ENCODE measurements at places on chromosomes 16 and 17.

DNA sequence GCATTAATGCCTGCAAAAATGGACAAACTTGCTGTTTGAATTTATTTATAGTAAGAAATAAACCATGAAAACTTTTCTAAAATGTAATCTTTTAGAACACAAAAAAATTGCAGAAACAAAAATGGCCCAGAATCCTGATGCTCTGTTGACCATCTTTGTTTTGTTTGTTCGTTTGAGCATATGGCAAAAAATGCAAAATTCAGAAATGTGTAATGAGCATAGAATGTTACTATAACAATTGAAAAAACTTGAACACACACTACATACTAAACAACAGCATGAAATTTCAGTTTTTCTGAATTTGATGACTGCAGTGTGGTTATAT lies 1.1 kb upstream of the KPNA2 start:
- no peak for DNase-seq

- DNase-seq: no peak
Measured at GRCh38 chr17:17555151-17555550, 36.4 kb downstream of the PEMT start.

DNA sequence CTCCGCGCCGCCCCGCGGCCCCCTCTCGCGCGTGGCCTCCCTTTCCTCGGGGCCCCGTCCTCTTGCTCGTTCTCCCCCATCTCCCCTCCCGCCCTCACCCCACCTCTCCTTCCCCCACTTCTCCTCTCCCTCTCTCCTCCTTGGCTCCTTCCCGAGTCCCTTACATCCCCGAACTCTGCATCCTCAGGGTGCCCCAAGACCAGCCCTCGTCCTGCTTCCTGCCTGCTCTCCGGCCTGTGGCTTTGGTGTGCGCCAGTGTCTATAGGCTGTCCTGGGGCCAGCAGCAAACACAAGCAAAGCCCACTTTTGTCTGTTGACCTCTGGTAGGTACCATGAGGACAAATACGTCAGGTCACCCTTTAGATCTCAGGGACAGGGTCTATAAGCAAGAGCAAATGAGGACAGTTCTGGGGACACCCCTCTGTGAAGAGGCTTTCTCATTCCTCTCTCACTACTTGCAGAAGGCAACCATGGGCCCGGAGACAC lies 284 bp upstream of the COPZ2 start:
- no peak for DNase-seq

- DNase-seq: peak; percentile 84
Measured at GRCh38 chr16:66668777-66669444, 27.6 kb downstream of the CMTM4 start.

GRCh38 chr17:36503456-36504155 lies 17.1 kb downstream of the ZNHIT3 start:
- DNase-seq: no peak

DNA sequence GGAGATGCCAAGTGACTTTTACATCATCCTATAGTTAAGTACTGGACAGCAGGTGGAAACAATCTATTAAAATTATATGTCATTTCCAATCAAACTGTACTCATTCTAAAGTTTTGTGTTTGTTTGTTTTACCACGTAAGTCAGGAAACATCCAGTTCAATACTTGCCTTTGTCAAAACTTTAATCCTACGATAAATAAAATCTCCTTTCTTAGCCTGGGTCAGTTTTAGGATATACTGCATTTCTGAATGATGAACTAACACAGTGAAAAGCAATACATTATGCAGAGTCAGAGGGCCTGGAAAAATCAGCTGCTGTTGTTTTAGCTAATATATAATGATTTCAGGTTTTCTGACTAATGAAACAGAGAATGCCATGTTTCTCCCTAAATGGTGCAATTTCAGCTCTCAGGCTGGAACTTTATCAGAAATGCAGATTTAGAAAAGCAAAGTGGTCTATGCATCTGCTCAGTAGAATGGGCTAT lies 756.4 kb downstream of the CDH11 start:
- DNase-seq: no peak

DNA sequence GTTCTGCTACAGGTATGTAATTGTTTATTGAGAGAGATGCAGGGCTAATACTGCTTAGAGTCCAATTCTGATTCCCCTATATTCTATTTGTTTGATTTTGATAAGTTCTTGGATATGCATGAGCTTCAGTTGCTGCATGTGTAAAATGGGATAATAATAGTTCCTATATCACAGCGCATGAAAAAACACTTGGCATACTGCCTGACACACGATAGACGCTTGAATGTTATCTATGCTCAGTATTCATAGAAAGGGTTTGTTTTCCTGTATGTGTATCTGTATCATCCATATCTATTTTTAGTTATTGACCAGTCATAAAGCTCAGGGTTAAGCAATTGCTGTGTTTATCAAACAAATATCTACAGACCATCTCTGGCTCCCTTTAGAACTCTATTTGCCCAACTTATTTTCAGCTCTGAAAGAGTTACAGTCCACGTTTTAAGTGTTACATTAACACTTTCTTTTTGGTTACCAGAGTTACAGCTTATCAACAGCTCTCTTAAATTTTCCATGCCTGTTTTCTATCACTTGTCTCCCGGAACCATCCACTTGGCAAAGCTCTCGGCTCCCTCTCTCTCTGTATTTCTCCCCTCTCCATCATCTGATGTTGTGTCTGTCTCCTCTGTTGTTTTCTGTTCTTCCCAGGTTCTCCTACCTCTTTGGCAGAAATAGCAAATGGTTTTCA lies 334.8 kb downstream of the CBLN1 start:
- no peak for DNase-seq

- DNase-seq: no peak
Measured at GRCh38 chr16:929227-930073, 41.3 kb downstream of the LMF1 start.

DNA sequence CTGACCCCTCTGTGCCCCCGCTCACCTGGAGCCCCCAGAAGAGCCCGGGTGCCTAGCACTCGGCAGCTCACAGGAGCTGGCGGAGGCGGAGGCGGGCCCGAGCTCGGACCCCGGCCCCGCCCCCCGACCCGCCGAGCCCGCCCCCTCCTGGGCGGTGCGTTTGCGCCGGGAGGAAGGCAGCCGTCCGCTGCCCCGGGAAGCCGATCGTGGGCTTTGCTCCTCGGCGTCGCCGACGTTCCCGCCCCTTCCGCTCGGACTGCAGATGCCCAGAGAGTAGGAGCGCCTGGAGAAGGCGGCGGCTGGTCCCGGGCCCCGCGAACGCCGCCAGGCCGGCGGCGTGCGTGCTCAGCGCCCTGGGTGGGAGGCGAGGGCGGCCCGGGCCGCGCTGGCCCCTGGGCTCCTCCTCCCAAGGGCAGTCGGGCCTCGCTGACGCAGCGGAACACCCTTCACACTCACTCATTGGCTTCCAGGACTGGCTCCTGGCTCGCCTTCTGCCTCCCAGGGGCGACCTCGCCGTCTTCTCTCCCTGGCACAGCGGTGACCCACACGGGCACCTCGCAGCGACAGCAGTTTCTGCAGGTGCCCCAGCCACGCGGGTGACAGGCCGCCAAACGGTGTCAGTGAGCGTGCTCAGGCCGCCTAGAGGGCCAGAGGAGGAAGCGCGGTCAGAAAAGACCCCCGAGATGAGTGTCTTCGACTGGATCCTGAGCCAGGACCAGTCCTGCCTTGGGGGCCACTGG lies at the start of gene PLSCR3:
TSS of gene PLSCR3 (minus strand) at position 74 of the 740 bp plus-strand sequence. CDS start 415 bp downstream, outside the sequence.
- peak; percentile 45 for DNase-seq

GRCh38 chr17:82237746-82238471 lies 9.1 kb downstream of the SLC16A3 start:
- no peak for DNase-seq

DNA sequence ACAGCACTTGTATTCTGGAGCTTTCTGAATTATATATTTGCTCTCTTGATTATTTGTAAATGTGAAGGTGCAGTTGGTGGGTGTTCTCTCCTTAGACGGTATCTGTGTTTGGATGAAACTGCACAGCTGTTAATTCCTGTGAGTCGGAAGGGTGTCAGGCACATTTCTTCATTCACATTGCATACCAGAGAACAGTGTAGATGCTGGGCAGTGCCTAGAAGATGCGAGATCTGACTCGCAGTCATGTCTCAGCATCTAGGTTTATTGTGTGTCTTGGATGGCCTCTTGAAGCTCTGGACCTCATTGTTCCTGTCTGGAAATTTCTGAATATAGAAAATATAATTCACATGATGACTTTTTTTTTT lies 61.2 kb downstream of the CLEC16A start:
- no peak for DNase-seq

- DNase-seq: no peak
Measured at GRCh38 chr17:7886227-7887037, 2.2 kb upstream of the CHD3 start.

DNA sequence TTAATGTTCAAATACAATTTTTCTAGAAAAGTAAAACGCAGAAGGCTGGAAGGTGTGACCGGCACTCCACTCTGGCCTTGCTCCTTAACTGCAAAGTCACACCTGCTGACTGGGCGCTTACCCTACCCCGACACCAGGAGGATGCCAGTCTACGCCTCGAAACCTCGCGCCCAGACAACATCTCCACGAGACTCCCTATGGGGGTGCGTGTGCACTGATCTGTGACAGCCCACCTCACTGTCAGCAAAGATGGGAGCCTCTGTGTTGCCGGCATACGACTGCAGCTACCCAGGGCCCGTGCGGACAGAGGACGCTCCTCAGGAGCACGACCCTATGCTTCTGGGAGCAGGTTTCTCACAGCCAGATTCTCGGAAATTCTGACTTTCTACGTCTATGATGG lies 26.1 kb downstream of the MAP1LC3B start:
- DNase-seq: no peak

GRCh38 chr17:66192378-66192687 lies 400 bp upstream of the CEP112 start:
- no peak for DNase-seq

- no peak for DNase-seq
Measured at GRCh38 chr16:58026139-58026704, 668 bp downstream of the MMP15 start.

DNA sequence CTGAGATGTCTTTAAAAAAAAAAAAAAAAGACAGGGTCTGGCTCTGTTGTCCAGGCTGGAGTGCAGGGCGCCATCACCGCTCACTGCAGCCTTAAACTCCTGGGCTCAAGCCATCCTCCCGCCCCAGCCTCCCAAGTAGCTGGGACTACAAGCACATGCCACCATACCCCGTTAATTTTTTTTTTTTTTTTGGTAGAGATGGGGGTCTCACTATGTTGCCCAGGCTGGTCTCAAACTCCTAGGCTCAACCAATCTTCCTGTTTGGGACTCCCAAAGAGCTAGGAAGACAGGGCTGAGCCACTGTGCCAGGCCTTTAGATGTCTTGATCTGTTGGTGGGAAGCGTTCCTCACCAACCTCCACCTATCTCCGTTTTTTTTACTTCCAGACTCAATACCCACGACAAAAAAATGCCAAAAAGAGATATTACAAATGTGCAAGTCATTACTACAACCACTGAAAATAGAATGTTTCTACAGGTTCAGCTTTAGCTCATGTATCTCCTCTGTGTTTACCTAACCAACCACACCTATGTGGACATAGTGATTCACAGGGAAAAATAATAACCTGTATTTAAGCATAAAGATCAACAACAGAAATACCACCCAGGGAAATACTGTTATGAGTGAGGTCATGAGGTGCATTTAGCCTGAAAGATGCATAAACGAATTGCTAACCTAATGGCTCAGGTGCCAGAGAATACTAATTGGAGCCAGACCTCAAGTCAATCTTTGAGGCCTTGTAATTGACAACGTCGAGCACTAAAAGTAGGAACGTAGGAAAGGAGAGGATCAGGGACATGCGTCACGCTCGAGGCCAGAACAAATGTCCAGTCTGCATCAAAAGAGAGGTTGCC lies 22.6 kb downstream of the NACA2 start:
- no peak for DNase-seq

- DNase-seq: no peak
Measured at GRCh38 chr16:17944345-17944744, 392.2 kb downstream of the NPIPA8 start.

DNA sequence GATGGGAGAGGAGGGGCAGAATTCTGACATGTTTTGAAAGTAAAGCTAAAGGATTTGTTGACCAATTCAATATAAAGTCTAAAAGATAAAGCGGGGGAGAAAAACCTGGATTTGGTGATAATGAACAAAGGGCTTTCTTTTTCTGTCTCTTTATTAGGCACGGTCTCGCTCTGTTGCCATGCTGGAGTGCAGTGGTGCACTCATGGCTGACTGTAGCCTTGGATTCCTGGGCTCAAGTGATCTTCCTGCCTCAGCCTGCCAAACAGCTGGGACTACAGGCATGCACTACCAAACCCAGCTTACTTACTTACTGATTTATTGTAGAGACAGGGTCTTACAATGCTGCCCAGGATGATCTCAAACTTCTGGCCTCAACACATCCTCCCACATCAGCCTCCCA lies 7.5 kb downstream of the CDR2 start:
- DNase-seq: no peak

GRCh38 chr16:56332464-56333079 lies 92.8 kb downstream of the AMFR start:
- DNase-seq: no peak

GRCh38 chr16:66376577-66377305 lies 10.2 kb downstream of the CDH5 start:
- DNase-seq: no peak

GRCh38 chr16:81718637-81719036 lies 60.5 kb upstream of the PLCG2 start:
- no peak for DNase-seq

GRCh38 chr16:23587726-23588125 lies 8.4 kb downstream of the NDUFAB1 start:
- peak; percentile 40 for DNase-seq

DNA sequence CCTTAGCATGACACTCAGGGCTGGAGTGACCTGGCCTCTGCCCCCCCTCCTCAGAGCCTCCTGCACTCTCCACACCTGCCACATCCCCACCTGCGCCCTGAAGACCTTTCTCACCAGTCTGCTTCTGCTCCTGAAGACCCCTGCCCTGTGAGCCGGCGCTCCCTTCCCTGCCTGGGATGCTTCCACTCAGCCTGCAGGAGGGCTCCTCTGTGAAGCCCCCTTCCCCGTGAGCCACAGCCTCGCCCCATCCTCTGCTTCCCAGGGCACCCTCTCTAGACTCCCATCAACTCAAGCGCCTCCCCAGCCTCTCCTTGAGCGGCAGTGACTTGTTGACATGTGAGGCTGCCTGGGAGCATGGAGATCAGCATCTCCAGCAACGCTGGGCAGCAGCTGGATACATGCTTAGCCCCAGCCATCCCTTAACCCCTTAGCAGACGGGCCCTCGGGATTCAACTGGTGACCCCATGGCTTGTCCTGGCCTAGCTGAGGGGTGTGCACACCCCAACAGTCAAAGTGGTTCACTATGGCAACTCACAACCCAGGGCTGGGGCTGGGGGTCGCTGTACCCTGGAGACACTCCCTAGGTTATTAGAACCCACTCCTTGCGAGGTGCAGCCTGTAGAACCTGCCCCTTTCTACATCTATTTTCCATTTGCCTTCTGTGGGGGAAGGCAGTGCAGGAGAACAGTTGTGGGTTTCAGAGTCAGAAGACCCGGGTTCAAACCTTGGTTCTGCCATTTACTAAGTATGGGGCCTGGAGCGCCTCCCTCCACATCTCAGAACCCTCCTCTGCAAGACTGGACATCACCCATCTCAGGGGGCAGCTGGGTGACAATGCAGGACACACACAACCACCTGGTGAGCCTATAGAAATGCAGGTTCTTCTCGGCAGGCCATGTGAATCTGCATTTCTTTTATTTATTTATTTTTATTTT lies 21.5 kb downstream of the TMEM235 start:
- DNase-seq: no peak

- DNase-seq: no peak
Measured at GRCh38 chr16:78718141-78718540, 618.7 kb downstream of the WWOX start.
